GM10248 (cell line): ENCODE measurements at places on chromosomes 2 and 18.

DNA sequence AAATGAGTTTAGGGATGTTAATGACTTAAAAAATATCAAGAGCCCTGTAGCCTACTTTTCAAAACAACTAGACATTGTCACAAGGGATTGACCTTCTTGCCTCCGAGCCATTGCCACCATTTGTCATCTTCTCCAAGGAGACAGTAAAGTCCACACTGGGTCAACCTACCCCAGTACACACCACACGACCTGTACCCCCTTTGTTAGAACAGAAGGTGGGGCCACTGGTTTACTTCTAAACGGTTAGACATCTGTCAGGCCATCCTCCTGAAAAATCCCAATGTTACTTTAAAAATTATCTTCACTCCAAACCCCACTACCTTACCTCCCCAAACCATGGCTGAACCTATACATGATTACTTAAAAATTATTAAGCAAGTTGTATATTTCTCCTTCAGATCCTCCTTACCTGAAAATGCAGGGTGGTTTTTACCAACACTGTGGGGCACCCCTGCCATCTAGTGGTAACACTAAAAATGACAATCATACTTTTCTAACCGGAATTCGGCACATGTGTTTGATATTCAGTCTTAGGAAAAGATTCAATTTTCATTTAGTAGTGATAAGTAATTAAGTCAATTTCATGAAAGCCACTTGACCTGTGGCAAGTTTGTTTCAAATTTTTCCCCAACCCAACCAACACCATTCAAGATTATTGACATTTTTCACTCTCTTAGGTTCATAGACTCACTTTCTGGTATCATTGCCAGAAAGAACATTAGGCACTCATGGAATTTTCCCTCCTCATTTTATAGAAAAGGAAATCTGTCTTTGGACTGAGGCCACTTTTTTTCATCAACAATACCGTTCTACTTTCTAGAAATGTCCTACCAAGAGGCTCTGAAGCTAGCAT is 265.3 kb upstream of the PKDCC start:
- peak; percentile 34 for DNase-seq

GRCh38 chr2:167215595-167215994 is 327.3 kb downstream of the XIRP2 start:
- DNase-seq, result no peak

DNA sequence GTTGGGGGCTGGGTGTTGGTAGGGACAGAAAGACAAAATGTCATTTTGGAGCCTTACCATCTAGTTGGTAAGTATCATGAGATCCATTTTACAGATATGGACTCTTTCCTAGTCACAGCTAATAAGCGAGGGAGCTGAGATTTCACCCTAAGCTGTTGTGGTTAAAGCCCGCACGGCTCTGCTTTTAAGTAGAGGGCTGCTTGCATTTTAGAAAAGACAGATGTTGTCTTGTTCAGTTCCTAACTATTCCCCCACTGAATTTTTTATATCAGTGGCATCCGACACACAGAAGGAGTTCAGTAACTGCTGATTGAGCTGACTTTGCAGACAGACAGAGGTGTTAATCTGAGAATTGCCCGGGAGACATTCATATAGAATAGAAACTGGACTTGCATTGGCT is 3.7 kb downstream of the QPCT start:
- no peak for DNase-seq

DNA sequence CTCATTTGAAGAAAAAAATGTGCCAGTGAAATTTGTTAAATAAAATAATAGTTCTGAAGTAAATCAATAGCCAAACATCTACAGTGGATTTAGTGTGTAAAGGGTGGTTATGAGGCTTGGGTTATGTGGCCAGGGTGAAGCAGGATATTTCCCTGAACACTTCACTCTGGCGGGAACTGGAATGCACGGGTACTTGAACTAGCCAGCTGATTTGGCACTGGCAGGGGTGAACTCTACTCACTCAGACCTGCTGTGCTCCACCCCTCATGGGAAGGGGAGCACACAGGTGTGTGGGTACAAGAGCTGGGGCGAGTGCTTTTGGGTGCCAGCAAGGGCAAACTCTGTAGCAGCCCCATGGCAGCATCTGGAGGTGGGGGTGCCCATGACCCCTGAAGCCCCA is 278.2 kb downstream of the CALCRL start:
- no peak for DNase-seq

DNA sequence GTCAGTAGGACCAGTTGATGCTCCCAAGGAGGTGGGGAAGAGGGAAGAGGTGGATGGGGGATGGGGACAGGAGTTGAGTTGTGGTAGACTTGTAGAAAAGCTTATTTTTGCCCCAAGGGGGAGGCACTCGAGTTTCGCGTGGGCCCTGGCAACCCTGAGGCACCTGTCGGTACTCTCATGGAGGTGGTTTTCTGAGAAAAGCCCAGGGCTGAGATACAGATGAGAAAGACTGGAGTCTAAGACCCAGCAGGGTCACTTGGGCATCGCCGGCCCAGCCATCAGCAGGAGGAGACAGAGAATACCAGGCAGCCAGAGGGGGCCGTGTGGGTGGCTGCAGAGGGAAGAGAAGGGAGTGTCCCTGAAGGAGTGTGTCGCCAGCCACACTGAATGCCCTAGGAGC is 57.7 kb upstream of the HPCAL1 start:
- DNase-seq, result no peak

DNA sequence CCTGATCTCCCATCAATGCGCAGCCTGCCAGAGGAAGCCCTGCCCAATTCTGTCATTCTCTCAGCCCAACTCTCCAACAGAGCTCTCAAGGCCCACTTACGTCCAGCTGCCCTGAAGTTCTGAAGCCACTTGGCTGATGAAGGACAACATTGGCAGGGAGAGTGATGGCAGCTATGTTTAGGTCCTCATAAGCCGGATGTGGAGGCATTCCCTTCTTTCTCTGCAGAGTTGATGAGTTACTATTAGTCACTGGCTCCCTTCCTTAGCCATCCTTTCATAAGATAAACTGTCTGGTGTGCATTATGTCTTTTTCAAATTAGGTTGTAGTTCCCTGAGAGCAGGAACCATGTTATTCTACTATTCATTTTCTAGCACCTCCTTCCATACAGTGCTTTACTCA is 22.5 kb upstream of the TACR1 start:
- DNase-seq, result no peak

- DNase-seq, result no peak
These were observed 34.3 kb upstream of the SNORC start for GRCh38 chr2:232835687-232836208.

DNA sequence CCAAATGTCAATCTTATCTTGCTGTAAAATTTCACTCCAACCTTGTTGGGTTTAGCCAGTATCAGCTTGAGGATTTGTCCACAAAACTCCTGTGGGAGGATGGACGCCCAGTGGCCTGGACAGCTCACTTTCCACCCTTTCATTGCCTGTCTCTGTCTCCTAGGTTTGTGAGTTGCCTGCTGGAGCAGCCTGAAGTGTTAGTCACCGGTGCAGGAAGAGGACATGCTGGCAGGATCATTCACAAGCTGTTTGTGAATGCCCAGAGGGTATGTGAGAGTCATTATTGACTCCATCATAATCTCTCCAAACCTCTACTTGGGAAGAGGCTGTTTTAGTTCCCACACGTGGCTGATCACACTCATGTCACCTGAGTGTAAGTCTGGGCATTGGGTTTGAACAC is 112.3 kb downstream of the RAB3GAP1 start:
- no peak for DNase-seq

GRCh38 chr18:74791501-74792194 is 194.0 kb downstream of the ZNF407 start:
- no peak for DNase-seq

- DNase-seq, result no peak
These were observed 9.1 kb downstream of the TMEM127 start for GRCh38 chr2:96256611-96257113.

DNA sequence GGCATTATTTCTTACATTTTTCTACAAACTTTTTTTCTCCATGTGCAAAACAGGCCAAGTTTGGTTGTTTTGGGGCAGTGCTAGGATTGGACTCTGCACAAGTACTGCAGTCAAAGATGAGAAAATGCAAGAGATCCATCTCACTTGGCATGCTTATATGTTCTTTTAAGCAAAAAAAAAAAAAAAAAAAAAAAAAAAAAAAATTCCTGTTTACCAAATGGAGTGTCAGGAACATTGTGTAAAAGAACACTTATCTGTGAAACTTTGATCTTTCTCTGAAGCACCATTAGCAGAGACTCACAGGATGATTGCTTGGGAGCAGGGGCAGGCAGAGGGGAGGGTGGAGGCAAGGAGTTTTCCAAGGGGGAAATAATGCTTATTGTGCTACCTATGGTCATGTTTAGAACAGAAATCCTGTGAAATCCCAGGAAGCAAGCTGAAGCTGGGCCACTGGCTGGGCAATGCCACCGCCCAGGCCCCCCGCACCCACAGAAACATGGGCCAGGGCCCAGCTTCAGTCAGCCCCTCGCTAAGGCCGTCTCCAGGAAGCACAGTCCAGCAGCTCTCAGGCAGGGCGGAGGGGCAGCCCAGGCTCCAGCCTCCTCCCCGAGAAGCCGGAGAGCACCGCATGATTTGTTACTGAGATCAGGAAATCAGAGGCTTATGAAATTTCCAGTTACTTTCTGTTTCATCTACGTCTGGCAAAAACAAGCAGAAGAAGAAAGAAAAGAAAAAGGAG is 229.4 kb downstream of the ZNF516 start:
- no peak for DNase-seq

- no peak for DNase-seq
These were observed 87.9 kb upstream of the TTN start for GRCh38 chr2:178895171-178895570.

GRCh38 chr2:26349690-26350089 is 3.1 kb upstream of the ADGRF3 start:
- DNase-seq, result no peak

- DNase-seq, result no peak
These were observed 5.2 kb downstream of the D2HGDH start for GRCh38 chr2:241739651-241740050.

- peak; percentile 55 for DNase-seq
These were observed 201.7 kb downstream of the MREG start for GRCh38 chr2:215811409-215812345.

DNA sequence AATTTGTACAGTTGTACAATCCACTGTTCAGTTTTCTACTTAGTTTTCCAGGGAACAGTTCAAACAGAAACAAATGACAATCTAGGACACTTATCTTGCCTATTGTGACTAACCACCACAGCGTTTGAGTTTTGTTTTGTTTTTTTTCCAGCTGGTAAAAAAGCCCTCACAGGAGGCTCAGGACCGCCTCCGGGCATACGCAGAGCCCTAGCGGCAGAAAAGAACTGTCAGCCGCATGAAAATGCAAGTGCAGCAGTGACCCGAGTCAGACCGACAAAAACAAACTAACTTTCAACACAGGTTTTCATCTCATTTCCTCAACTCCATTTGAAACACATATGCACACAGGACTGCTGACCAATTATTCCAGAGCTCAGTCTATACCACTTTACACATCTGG is 68.6 kb downstream of the STEAP3 start:
- no peak for DNase-seq

- no peak for DNase-seq
These were observed 209.1 kb upstream of the KCNJ3 start for GRCh38 chr2:154489266-154489858.

GRCh38 chr2:19141234-19142004 is 217.0 kb downstream of the OSR1 start:
- DNase-seq, result no peak

DNA sequence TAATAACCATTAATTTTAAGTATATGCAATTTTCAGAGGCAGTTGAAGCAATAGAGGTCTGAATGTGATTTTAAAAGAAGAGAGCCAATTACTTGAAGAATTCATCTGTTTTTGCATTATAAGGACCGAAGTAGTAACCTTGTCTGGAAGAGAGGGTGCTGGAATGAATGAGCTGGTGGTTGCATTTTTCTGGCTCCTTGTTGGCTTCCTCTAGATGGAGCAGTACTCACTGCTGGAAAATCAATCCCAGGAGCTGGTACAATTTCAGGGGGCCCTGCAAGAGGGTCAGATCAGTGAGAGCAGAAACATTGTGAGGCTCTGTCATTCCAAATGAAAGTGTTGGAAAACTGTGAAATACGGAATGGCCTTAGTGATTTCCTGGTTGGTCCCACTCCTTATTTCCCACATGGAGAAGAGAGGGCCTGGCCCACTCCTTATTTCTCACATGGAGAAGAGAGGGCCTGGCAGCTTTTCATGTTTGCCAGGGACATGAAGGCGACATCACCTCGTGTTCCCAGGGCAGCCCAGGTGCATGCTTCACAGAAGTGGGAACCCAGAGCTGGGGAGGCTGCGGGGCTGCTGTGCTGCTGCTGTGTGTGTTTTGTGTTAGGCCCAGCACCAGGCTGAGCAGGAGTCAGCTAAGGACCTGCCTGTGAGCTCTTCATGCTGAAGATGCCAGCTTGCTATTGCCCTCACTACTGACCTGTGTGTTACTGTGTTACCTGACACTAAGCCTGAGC is 197.4 kb downstream of the SNTG2 start:
- no peak for DNase-seq

- no peak for DNase-seq
These were observed 2.5 kb downstream of the ANXA4 start for GRCh38 chr2:69744456-69744855.

- no peak for DNase-seq
These were observed 37.5 kb upstream of the SERPINB2 start for GRCh38 chr18:63850020-63850419.

DNA sequence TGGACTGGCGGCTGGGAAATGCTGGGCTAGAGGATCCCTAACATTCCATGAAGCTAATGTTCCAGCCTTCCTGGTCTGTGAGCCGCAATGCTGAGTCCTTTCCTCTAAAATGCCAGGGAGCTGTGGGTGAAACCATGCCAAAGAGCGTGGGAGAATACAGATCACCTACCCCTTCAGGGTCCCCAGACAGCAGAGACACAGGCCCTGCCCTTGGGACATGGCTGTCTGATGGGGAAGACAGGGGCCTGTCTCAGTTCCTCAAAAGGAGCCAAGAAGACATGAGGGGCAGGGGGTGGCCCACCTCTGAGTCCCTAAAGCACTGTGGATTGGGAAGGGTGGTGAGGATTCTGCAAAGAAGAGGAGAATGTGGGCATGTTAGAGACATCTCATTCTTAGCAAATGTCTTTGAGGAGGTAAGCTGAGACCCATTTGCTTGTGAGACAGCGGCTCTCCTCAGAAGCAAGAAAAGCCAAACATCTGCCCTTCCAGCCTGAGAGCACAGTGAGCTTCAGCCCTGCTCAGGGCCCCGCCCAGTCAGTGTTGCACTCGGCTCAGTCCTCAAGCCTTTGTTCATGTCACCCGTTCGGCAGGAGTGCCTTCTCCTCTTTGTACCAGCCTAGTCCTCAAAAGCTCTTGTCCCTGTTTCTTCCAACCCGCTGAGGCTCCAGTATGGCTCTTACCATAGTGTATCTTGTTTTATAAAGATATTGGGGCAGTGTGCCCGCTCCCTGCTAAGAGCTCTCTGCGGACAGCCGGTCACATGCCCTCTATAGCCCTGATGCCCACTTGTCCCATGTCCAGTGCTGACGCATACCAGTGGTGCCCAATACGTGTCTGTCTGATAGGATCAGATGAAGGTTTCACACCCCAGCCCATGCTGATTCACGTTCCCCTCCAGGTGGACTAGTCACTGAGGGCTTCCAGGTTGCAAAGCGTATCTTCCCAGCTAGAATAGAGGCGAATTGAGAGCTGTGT is 286.2 kb downstream of the CYP26B1 start:
- no peak for DNase-seq
